ENCODE measurements at places on chromosomes 16 and 17.

GRCh38 chr17:34339138-34339770 is 17.0 kb upstream of the CCL13 start:
- DNase-seq = no peak

DNA sequence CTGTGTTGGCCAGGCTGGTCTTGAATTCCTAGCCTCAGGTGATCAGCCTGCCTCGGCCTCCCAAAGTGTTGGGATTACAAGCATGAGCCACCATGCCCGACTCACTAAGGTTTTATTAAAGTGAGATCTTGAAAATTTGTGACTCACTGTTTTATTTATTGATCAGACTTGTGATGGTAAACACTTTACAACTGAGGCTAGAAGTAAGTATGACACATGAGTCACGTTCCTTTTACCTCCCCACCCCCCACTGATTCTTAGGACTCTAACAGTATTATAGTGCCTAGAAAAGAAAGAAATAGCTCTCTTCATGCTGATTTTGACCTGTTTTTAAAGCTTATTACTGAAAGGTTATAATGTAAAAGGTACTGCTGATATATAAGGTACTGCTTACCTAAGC is 160.6 kb downstream of the TANC2 start:
- no peak for DNase-seq

GRCh38 chr16:49548325-49548970 is 174.8 kb downstream of the C16orf78 start:
- DNase-seq = no peak

- no peak for DNase-seq
Observed at GRCh38 chr17:82039695-82040299, 2.3 kb upstream of the DCXR start.

- no peak for DNase-seq
Observed at GRCh38 chr16:80253741-80254140, 287.1 kb upstream of the DYNLRB2 start.

DNA sequence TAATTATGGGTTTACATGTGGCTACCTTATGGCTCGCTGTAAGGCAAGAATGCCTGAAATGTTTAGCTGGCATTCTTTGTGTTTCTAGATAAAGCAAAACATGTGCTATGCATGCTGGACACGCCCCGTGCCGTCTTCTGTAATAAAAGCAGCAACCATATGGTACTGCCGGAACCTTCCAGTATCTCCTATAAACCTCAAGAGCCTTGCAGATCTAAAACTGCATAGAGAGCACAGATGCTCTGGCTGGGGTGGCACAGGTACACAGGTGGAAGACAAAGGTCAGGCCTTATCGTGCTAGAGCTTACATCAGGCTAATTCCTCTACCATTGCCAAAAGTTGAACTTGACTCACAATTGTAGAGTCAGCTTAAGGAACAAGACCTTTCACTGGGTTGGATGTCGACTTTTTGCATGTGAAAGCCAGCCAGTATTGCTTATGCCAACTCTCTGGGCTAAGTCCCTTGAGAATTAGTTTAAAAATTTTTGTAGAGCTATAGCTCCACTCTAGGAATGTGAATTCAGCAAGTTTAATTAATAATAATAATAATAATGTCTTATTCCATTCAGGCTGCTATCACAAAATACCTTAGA is 187.4 kb upstream of the CACNG5 start:
- DNase-seq = no peak

- no peak for DNase-seq
Observed at GRCh38 chr16:405548-406506, 4.1 kb downstream of the DECR2 start.

- DNase-seq = no peak
Observed at GRCh38 chr17:57288773-57289121, 32.4 kb downstream of the MSI2 start.

- DNase-seq = no peak
Observed at GRCh38 chr17:71023249-71024030, 854.1 kb downstream of the KCNJ2 start.

- no peak for DNase-seq
Observed at GRCh38 chr16:84072014-84072413, 29.4 kb upstream of the SLC38A8 start.

GRCh38 chr17:42920106-42920900 is 19.7 kb downstream of the G6PC1 start:
- DNase-seq = no peak

DNA sequence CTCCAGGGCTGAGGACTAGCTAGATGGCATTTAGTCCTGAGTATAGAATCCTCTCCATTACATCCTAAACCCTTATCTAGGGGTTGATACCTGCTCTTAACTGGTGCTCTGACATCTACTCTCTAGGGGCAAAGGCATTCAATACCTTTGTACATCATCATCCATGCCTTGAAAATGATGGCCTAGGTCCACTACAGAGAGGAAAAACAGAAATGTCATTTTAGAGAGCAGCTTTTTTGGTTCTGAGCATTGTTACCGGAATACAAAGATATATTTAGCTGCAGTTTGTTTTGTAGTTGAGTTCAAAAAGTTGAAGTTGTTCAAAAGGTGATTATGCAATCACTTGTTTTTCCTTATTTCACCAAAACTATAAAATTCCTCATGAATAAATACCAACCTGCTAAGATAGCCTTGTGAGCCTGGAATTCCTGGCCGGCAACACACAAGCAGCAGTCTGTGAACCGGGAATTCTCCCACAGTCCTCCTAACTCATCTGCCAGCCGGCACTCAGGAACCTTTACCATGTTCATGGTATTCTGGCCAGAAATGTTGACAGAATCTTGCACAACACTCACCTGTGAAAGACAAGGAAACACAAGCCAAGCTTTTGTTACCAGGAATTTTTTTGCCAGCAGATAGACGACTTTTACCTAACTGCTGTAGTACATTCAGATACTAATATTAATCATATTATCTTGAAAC is 35.4 kb downstream of the NXPH3 start:
- DNase-seq = no peak

DNA sequence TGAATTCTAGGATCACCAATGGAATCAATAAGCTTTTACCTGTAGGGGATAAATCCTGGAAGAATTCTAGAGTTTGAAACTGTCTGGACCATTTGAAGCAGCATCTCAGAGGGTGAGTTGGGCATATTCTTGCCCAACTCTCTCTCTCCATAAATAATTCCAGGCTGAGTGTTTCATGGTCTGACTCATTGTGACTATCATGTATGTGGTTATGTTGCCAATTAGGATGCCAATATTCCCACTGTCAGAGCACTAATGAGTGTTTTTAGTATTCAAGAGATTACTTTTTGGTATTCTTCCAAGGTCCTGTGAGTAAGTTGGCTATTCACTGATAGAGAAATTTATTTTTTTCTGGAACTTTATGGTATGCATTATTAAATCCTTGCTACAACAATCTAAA is 456.9 kb downstream of the TOX3 start:
- no peak for DNase-seq

DNA sequence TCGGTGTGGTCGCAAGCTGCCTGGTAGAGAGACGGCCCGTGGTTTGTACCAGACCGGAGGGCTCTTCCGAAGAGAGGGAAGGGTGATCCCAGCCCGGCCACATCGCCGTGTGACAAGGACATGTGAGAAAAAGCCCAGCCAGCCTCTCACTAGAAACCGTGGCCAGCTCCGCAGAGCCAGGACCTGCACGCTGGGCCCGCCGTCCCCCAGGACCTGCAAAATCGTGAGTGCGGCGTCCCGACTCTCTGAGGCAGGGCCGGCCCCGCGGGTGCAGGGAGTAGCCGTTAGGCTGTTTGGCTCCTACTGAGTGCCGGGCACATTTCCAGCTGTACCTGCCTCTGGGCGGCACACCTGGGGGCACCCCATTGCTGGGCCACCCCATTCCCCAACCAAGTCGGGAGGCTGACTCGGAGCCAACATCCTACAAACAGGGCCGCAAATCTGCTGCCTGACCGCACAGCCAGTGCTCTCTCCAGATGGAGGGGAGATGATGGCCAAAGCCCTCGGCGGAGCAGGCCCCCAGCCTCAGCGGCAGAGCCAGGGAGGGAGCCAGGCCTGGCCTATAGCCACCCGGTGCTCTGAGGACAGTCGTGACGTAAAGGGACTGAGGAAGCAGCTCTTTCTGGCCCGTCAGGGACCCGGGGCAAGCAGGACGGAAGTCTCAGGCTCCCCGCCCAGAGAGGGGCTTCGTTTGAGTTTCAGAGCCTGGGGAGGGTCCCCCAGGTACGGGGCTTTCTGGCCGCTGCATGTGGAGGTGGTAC is 33.6 kb upstream of the PABPN1L start:
- DNase-seq = no peak

GRCh38 chr16:83891742-83892141 is 7.2 kb upstream of the MLYCD start:
- DNase-seq = no peak
